ENCODE measurements at places on chromosomes 2 and 18.
A peak's percentile ranks its signal among the peaks of the same experiment; 100 is the strongest.

DNA sequence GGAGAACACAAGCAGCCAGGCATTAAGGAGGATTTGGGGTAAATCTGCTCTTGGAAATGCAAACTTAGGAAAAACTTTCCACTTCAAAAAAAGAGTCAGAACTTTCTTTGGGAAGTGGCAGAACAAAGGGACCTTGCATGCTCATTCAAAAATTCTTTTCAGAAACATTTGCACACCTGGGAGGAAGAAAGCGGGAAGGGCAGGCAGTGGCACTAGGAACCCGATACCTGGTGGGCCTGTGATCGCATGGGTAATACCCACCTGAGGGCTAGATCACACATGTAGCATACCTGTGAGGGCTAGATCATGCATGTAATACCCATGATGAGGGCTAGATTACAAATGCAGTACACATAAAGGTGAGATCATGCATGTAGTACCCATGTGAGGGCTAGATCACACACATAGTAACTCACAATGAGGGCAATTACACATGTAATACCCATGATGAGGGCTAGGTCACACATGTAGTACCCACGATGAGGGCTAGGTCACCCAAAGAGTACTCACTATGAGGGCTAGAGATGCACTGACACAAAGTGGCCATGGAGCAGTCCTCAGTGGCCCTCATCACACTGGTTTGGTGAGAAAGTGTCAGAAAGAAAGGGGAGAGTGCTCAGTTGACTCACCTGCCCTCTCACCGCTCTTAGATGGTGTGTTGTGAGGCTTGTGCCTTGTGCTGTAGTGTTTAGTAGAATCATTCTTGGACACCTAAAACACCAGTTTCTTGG lies 212.5 kb downstream of the DLGAP1 start:
- no peak for DNase-seq

DNA sequence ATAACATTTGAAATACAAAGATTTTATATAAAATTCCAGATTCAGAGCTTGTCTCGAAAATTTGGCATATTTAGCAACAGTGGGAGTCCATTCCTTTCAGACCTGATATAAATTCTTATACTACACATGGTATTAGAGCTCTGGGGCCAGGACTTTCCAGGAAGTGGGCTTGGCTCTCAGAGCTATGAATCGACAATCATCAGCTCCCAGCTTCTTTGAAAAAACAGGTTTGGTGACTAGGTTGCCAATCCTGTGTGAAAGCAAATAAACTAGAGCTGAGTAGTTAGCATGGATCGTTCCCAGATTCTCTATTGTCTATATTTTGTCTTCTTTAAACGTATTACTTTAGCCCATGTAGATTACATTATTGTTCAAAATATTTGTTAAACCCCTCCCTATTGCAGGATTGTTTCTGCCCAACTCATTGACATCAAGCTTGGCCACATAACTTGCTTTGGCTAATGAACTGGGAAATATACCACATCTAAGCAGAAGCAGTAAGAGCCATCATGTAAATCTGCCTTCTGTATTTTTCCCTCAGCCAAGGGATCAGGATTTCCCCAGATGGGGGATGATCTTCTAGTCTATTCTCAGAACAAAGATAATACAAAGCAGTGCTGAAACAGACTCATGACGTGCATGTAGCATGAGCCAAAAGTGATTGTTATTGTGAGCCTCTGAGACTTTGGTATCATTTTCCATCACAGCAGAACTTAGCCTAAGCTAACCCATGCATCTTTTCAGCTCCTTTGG lies 105.4 kb downstream of the KCNH7 start:
- DNase-seq: no peak

- DNase-seq: no peak
Measured at GRCh38 chr2:100206731-100207255, 64.4 kb upstream of the AFF3 start.

- no peak for DNase-seq
Measured at GRCh38 chr18:45012286-45012685, 331.6 kb downstream of the SETBP1 start.

DNA sequence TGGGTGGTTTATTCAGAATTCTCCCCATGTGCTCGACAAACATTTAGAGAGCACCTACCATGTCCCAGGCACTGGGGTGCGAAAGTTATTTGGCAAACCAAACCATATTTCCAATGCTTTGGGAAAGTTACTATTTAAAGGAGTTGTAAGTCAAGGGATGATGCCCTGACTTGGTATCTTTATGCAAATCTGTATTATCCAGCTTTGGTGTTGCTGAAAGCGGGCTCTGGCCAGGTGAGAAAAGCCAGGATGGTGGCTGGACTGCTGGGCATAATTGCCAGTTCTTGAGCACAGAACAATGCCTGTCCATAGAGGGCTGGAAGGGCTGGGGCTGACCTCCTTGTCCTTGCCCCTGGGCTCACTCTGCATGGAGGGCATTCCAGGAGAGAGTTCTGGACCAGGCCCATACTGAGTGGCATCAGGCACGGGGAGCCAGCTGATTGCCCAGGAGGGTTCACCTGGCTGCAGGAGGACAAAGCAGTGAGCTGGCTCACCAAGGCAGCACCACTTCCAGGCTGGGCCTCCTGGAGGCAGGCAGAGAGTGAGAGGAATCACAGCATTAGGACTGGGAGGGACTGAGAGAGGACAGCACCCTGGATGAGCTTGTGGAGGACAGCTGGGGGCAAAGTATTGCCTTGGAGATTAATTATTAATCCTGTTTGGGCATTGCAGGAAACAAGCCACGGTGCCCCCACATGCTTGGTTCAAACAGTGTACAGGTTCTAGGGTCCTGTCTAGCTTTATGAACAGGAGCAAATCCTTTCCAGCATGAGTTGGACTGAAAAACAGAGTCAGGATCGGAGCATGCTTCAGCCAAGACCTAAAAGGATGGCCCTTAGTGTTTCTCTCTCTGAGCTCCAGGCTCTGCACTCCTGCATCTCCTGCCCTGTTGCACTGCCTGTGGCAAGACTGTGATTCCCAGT lies 7.1 kb downstream of the KHK start:
- no peak for DNase-seq

DNA sequence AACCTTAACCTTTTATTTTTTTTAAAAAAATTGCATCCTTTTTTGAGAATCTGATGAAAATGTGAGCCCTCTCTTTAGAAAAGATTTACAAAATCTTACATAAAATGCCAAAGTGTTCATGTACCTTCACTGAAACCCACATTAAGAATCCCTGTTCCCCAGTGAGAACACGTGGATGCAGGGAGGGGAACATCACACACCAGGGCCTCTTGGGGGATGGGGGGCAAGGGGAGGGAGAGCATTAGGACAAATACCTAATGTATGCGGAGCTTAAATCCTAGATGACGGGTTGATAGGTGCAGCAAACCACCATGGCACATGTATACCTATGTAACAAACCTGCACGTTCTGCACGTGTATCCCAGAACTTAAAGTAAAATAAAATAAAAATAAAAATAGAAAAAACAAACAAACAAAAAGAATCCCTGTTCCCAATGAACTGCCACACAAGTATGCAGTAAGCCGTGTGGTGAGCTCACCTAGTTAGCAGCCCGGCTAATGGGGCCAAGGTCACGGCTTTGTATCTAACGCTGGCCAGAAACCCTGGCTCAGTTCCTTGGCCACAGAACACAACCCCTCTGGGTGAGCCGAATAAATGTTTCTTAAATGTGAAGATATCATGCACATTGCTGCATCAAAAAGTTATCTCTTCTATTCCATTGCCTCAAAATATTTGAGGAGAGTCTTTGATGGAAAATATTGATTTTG lies 41.4 kb downstream of the CHST9 start:
- no peak for DNase-seq

DNA sequence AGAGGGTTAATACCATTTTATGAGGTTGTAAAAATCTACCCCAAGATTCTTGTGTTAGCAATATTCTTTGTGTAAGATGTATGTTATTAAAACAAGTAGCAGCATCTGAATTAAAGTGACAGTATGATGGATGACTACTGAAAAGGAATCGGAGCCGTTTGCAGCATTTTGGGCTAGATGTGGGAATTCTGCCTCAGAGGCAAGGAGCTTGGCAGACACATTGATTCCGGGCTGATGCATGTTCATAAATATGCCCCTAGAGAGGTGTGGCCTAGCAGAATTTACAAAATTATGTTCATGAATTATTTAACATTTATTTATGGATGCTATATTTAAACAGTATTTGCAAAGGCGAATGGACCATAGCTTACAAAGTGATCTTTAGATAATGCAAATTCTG lies 389.0 kb upstream of the ETAA1 start:
- DNase-seq: no peak

DNA sequence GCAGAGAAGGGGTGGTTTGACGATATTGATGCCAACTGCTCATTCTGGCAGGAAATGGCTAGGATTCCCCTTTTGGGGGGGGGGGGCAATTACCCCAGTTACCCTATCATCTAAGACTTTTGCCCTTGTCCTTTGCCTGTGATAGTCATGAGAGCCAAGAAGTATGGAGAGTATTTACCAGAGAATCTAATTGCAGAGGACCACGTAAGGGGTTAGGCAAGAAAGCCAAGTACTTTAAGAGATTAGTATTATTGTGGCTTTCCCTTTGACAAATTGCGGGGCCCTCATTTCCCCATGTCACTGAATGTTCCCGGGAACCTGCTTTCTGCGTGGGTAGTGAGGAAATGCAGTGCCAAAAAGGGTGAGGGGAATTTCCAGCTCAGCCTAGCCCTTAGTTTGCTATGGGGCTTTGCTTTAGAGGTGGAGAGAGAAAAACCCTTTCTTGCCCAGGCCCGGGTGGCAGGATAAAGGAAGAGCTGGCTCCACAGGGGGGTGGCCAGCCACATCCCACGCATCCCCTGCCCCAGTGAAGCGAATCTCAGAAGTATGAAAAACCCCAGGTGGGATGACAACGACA lies 1.5 kb downstream of the AQP4 start:
- DNase-seq: no peak

GRCh38 chr2:241680044-241680443 lies 6.6 kb downstream of the DTYMK start:
- no peak for DNase-seq

DNA sequence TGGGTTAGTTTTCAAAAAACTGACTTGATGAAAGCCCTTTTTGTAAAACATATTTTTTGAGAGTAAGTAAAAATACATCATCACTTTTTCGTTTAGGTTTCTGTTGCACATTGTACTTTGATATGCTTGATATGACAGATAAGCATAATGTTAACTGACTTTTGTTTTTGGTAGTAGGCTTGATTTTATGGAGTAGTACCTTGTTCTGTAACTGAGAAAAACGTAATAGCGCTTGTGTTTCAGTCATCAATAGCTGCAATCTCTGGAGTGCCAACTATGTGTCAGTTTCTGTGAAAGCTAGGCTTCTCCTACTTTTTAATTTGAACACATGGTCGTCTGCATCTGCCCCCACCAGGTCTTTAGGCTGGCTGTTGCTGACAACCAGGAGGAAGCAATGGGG lies 1.3 kb downstream of the LCLAT1 start:
- DNase-seq: no peak

GRCh38 chr18:331221-331821 lies 63.5 kb upstream of the THOC1 start:
- DNase-seq: no peak

DNA sequence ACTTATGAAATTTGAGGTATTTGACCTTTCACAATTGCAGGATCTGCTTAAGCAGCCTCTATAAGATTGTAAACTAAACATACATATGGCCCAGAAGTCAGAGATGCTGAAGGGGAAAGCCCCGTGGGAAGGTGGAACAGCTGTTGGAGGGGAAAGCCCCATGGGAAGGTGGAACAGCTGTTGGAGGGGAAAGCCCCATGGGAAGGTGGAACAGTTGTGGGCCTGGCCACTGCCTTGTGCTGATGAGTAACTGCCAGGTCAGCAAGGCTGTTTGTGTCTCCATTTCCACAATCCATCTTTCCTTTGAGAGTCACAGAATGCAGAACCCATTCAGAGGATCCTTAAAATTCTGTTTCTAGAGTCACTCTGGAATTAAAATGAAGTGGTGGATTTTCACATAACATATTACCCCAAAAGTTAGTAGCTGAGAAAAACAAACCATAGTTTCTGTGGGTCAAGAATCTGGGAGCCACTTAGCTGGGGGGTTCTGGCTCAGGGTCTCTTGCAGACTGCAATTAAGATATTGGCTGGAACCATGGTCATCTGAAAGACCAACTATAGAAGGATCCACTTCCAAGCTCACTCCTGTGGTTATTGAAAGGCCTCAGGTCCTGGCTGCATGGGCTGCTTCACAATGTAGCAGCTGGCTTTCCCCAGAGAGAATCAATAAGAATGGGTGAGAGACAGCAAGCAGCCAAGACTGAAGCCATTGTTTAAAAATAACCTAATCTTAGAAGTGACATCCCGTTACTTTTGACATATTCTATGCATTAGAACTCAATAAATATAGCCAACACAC lies 86.6 kb upstream of the CAVIN2 start:
- no peak for DNase-seq

- no peak for DNase-seq
Measured at GRCh38 chr2:144140891-144141290, 379.0 kb downstream of the ZEB2 start.

DNA sequence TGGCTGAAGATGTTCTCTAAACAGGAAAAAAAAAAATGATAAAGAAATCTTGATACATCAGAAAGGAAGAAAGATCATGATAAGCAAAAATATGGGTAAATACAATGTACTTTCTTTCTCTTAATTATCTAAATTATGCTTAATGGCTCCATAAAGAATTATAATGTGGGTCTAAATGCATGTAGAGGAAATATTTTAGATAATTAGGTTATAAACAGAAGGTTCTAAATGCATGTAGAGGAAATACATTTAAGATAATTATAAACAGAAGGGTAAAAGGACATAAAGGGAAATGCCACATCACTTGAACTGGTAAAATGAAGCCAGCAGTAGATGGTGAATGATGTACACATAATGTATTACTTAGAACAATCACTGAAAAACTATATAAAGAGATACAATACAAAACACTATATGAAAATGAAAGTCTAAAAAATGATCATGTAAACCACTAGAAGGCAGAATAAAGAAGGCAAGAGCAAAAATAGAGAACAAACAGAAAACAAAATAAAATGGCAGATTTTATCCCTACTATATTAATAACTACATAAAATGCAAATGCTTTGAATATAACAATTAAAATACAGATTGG lies 308.4 kb upstream of the CDH2 start:
- DNase-seq: no peak

DNA sequence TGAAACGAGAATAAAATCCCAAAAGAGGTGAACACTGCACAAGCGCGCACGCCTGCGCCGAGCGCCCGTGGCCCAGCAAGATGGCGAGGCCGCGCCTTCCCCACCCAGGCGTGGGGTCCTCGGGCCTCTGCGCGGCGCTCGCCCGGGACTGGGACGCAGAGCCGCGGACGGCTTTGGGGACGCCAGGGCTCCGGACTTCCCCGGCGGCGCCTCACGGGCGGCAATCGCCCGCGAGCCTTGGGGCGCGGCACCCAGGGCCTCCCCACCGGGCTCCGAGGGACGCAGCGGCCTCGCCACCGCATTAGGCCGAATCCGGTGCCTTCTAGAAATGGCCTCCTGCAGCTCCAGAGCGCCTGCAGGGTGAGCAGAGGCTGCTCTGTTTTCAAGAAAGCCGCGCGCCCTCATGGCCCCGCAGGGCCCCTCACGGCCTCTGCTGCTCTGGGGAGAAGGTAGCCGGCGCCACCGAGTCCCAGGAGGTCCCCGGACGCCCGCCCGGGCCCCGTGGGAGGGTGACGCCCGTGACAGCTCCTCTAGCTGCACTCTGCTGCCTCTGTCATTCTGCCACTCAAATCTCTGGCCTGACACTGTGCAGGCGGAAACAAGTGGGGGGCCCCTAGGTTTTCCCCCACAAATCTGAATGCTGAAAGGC lies 35.9 kb upstream of the POMC start:
- DNase-seq: peak; percentile 36

- DNase-seq: peak; percentile 24
Measured at GRCh38 chr2:231563378-231563961, 29.2 kb upstream of the TEX44 start.

GRCh38 chr18:43279015-43279744 lies 1.9 kb upstream of the SYT4 start:
- no peak for DNase-seq

GRCh38 chr2:239559417-239560261 lies 158.8 kb upstream of the HDAC4 start:
- DNase-seq: no peak
